Large intestine (tissue), 12 donors: ENCODE measurements at places on chromosomes 1 and 21. TPM values are rescaled to one million over a fixed set of nuclear protein-coding genes. Genes with fewer than 3 reads are reported as not detected.

- H3K27ac ChIP-seq = no peak overlapping the region
- H3K27me3 ChIP-seq = no peaks in the 10 kb centered on the region
- H3K4me1 ChIP-seq = no peaks in the 10 kb centered on the region
- no peaks in the 10 kb centered on the region for H3K36me3 ChIP-seq
- no peak overlapping the region for H3K4me3 ChIP-seq
These were observed 183.3 kb downstream of the ST6GALNAC3 start for GRCh38 chr1:76257823-76258222.

GRCh38 chr1:212727386-212728181, 27.9 kb upstream of the BATF3 start:
- H3K36me3 ChIP-seq = no peaks in the 10 kb centered on the region
- H3K27me3 ChIP-seq = no peaks in the 10 kb centered on the region
- peaks cover 14% of the 10 kb centered on the region for H3K4me1 ChIP-seq
- DNase-seq = no peak

- peak; percentile 80 for DNase-seq
- H3K4me3 ChIP-seq = peak overlapping the region; percentile 42
- peak overlapping the region; percentile 100 for H3K27ac ChIP-seq
- H3K4me1 ChIP-seq = peaks cover 19% of the 10 kb centered on the region
- H3K27me3 ChIP-seq = no peaks in the 10 kb centered on the region
- H3K36me3 ChIP-seq = no peaks in the 10 kb centered on the region
These were observed 10.5 kb upstream of the SPEN start for GRCh38 chr1:15836772-15837669.

GRCh38 chr1:223622132-223622842, 43.2 kb downstream of the CAPN8 start:
- no peak overlapping the region for H3K27ac ChIP-seq
- no peak overlapping the region for H3K4me3 ChIP-seq
- no peak for DNase-seq
- H3K36me3 ChIP-seq = no peaks in the 10 kb centered on the region

GRCh38 chr1:1144122-1144842, 28.4 kb upstream of the C1orf159 start:
- no peaks in the 10 kb centered on the region for H3K36me3 ChIP-seq
- no peak for DNase-seq
- H3K27ac ChIP-seq = peak overlapping the region; percentile 81
- peaks cover 4% of the 10 kb centered on the region for H3K27me3 ChIP-seq

GRCh38 chr21:29812947-29813346, 126.8 kb downstream of the GRIK1 start:
- no peak overlapping the region for H3K4me3 ChIP-seq
- H3K4me1 ChIP-seq = no peaks in the 10 kb centered on the region
- no peak for DNase-seq
- no peak overlapping the region for H3K27ac ChIP-seq

Gene HSD11B1
- polyA plus RNA-seq = 0.31 TPM
